ENCODE measurements at places on chromosomes 1 and 21.

DNA sequence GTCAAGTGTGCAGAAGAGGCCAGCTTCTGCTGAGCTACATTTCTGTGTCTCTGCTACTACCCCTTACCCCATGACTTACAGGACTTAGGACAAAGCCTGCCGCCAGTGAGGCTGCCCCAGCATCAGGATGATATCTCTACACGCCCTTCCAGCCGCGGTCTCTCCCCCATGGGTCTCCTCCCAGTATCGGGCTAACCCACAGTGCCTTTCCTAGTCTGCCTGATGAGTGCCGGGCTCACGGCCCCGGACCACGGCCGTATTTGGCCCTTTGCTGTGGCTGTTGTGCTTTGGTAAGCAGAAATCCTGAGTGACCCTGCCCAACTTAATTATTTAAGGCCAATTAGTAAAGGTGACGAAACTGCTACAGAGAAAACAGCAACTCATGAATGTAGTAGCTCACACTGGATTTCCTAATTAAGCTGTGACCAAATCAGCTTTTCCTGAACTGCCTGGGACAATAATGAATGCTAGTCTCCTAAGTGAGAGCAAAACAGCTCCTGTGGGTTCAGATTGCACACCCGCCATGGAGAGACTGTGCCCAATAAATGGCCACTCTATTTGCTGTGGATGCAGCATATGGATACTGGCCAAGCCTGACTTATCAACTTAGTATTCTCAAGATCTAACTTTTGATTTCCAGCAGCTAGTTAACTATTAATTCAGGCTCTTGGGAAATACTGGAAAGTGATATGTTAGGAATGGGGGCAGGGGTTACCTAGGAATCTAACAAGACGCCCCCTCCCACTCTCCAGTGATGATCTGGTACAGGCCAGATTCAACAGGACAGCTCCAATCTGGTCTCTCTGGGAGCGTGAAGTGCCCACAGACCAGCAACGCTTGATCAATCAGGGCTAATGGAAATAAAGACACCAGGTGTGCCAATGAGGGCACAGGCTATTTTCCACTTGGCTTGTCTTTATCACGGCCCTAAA, 123.3 kb upstream of the IFFO2 start:
- no peak for DNase-seq

DNA sequence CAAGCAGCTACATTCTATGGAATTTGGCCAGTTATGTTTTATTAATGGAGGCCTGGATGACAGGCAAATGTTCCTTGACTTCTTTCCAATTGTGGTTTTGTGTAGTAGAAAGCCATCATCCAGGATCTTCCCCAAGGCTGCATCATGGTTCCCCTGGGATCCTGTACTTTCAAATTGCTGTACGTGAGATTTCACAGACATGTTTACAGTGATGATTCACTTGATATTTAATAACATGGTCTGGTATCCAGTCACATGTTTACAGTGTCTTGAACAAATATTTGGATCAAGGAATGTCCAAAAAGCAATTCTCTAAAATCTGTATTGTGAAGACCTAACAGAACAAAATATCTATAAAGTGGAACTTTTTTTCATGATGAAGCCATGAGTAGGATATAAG, 68.3 kb upstream of the ST6GALNAC3 start:
- DNase-seq, result peak; percentile 23

DNA sequence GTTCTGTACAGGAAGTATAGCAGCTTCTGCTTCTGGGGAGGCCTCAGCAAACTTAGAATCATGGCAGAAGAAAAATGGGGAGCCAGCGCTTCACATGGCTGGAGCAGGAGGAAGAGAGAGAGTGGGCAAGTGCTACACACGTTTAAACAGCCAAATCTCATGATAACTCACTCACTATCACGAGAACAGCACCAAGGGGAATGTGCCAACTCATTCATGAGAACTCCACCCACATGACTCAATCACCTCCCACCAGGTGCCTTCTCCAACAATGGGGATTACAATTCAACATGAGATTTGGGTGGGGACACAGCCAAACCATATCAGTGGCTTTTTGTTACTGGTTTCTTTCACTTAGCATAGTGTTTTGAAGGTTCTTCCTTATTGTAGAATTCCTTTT, 138.6 kb downstream of the SYT14 start:
- peak; percentile 16 for DNase-seq

DNA sequence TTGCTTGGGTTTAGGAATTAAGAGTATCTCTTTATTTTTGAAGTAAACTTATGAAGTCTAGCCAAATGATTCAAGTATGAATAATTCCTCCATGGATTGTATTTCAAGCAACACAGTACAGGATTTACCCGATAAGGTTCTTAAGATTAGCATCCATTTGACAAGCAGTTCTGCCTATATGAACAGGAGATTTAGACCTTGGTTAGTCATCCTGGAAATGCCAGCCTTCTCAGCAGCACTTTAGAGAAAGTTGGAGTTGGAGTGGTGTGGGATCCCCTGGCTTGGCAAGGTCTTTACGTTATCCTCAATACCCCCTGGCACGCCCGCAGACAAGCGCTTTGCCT, 1.6 kb downstream of the BCAR3 start:
- DNase-seq, result peak; percentile 79

GRCh38 chr1:199396456-199396855, 631.1 kb upstream of the NR5A2 start:
- DNase-seq, result no peak

DNA sequence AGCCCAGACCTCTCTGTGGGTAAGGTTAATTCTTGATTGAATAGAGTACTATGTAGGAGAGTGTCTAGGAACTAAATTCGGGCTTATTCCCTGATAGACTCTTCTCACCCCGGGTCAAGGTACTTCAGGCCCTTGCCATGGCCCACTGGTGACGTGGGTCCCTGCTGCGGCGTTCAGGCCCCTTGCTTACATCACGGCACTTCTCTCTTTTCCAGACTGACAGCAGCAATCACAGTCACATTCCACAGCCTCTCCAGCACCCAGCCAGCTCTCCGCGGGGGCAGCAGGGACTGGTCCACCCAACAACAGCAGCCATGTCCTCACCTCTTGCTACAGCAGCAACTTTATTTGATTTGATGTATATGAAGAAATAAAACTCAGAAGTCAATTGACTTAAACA, 401.2 kb upstream of the VAMP3 start:
- DNase-seq, result no peak

- no peak for DNase-seq
Measured at GRCh38 chr1:11062965-11063401, 3.2 kb upstream of the SRM start.

DNA sequence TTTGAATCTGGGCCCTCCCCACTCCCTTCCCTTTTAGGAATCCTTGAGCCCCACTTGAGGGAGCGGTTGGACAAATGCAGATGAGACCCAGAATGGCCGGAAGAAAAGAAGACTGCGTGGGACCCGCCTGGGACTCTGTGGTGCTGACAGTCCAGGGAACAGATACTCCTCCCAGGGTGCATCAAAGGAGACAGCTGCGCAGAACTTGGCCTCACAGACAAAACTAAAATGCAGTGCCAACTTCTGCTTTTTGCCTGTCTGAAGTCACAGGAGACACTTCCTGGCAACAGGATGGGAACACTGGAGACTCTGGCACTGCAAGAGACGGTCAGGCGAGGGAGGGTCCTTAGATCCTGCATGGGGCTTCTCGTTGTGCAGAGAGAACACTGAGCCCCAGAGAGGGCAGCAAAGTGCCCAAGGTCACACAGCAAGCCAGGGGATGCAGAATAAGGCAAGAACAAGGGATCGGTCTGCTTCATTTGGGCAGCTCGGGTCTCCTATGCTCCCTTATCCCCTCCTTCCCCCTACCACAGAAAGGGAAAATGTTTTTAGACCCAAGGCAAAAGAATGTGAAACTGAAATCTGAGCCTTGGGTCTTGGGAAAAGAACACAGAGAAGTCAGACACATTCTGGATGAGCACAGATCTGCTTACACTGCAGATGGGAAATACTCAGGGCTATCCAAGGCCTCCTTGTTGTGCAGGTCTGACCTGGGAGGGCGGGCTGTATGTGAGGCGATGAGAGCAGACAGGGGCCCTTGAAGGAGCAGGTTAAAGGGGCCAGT, 182.4 kb downstream of the TRABD2B start:
- DNase-seq, result no peak

GRCh38 chr1:110540891-110541685, 22.1 kb upstream of the KCNA10 start:
- no peak for DNase-seq

DNA sequence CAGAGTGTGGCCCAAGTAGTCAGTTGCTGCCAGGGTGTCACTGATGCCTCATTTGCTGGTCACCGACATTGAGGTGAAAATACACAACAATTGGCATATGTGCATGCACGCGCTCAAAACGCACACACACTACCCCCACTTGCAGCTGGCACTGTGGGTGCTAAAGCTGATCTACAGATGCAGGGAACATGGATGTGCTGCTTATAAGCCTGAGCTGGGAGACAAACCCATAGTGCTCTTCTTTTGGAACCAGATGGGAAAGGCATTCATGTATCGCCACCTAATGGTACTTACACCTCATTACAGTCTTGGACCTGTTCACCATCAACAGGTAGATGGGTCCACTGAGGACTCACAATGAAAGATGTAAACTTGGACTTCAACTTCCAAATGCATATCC, 70.3 kb upstream of the CAMK1G start:
- DNase-seq, result peak; percentile 79

DNA sequence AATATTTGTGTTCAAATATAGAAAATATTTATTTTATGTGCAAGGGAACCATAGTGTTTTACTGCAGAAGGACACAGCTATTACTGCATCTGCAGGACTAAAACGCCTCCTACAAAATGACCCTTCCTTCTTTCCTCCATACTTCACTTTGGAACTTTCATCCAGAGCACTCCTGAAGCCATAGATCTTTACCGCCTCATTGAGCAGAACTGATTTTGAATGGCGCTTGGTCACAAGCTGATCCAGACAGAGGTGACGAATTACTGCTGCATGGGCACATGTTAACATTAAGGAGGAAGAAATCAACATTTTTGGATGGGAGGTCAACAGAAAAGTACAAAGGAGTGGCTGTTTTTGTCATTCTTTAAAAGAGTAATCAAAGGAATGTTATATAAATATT, 931.6 kb downstream of the NCAM2 start:
- no peak for DNase-seq

- peak; percentile 7 for DNase-seq
Measured at GRCh38 chr1:113146242-113147072, 73.5 kb downstream of the LRIG2 start.

GRCh38 chr1:214076708-214077065, 88.9 kb downstream of the PROX1 start:
- DNase-seq, result no peak

DNA sequence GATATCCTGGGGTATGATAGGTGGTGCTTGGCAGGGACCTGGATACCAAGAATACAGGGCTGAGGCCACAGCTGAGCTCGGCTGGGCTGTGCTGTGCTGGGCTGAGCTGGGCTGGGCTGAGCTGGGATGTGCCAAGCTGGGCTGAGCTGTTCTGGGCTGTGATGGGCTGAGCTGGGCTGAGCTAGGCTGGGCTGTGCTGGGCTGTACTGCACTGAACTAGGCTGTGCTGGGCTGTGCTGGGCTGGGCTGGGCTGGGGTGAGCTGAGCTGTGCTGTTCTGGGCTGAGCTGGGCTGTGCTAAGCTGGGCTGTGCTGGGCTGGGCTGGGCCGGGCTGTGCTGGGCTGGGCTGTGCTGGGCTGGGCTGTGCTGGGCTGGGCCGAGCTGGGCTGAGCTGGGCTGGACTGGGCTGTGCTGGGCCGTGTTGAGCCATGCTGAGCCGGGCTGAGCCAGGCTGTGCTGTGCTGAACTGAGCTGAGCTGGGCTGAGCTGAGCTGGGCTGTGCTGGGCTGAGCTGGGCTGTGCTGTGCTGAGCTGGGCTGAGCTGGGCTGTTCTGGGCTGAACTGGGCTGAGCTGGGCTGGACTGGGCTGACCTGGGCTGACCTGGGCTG, 94.7 kb upstream of the ACTRT2 start:
- DNase-seq, result no peak

DNA sequence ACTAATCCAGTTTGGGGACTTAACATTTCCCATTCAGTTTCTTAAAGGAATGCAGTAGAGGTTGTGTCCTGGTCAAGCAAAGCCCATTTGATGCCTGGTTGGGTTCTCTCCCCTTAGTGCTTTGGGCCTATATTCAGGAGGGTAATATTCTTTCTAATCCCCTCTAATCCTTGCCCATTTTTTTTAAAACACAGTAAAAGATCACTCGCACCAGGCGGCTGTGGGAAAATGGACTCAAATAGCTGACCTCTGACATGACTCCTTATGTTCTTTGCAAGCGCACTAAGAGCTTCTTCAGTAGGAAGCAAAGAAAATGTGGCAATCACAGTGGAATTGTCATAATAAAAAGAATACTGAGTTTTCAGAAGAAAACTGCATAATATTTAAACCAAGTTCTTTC, 49.9 kb downstream of the WNT2B start:
- no peak for DNase-seq

GRCh38 chr1:17731460-17731859, 23.7 kb upstream of the ACTL8 start:
- DNase-seq, result no peak

DNA sequence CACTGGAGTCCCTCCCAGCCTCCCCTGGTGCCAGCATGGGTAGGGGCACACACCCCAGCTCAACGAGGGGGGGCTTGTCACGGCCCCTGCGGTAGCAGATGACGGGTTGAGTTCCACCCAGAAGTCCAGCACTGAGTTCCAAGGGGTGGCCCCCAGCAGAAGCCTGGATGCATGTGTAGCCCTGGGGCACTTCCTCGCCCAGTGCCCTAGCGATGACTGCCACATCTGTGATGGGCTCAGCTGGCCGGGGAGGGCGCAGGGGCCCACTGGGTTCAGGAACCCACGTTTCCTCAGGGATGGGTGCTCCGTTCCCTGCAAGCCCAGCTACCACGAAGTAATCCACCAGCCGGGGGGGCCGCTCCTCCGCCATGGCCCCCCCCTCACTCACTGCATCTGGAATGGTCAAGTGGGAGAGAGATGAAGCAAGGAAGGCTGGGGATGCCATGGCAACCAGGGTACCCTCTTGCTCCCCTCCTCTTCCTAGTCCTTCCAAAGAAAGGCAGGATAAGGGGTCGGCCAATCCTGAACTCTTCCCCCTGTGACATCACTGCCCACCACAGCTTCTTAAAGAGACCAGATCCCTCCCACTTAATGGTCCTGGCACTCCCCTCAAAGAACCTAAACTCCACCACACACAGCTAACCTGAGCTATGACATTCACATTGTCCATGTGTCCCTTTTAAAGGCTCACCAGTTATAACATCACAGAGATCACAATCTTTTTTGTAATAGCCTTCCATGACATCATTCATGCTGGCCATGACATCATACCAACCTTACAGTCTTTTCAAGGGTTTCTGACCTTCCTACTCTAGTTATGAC, 2.3 kb downstream of the DENND4B start:
- no peak for DNase-seq

DNA sequence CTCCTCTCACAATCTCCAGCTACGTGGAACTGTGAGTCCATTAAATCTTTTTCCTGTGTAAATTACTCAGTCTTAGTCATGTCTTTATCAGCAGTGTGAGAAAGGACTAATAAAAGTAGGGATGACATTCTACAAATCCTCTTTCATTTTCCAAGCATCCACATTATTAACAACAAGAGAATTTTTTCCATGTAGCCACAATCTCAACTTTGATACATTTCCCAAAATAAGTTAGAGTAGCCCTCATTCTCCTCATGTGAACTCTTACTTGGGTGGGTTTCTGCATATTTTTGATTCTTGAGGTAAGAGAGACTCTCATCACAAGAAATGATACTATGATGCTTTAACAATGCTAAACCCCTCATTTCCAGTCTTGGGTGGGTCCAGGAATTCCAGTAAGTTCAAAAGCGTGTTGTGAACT, 52.8 kb downstream of the TNFSF18 start:
- peak; percentile 53 for DNase-seq

GRCh38 chr1:40627987-40628902, 37.2 kb downstream of the RIMS3 start:
- peak; percentile 75 for DNase-seq
